ENCODE measurements at places on chromosomes 2 and 18.

DNA sequence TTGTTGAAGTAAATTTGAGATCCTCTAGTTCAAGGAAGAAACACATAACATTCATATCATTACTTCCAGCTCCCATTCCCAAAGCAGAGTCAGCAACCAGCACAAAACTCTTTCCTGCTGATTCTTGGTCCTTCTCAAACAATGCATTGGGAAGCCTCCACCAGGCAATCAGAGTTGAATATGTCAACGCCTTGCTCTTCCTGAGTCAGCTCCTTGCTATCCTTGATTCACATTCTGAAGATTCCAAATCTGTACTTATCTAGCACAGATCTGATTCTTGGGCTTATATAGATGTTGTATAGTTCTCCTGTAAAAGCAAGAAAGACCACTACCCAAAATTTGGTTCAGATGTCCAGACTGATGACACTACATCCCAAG, 29.6 kb downstream of the CFAP210 start:
- no peak for DNase-seq

GRCh38 chr18:63119647-63120046, 199.9 kb downstream of the BCL2 start:
- DNase-seq: no peak

- peak; percentile 3 for DNase-seq
Measured at GRCh38 chr2:210288408-210288807, 26.6 kb downstream of the MYL1 start.

DNA sequence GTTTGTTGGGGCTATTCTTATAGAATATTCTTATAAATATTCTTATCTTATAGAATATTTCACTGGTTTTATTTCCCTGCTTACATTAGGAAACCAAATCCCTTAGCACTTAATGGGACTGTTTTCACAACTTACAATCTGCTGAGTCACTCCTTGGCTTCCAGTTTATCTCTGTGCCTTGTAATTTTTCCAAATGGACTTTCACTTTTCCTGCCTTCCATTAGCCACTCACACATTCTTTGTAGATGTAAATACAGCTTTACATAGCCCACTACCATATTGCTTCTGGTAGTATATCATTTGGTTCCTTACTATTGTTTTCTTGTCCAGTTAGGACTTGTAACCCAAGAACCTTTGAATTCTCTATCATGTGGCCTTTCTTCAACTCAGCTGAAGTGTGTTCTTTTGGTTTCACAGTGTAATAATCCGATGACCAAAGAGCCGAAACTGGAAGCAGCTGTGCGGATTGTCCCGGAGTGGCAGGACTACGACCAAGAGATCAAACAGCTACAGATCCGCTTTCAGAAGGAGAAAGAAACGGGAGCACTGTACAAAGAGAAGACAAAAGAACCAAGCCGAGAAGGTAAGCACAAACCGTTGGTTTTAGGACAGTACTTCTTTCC, 96.1 kb downstream of the UGGT1 start:
- DNase-seq: no peak

DNA sequence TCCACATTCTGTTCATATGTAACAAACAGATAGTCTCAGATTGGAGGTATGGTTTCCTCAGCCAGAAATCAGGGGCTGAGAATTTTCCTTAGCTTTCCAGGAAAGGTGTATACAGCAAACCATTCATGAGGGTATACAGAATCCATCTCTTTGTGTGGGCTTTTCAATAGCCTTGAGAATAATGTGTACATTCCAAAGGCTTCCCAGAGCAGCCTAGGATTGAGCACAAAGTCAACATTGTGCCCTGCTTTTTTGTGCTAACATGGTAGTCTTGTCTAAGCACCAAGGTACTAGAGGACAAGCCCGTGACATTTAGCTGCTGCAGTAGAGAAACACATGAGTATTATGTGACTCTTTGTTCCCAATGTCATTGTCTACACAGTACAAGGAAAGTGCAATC, 322.1 kb upstream of the TANK start:
- DNase-seq: no peak

GRCh38 chr18:73235921-73236320, 368.1 kb upstream of the NETO1 start:
- DNase-seq: no peak

DNA sequence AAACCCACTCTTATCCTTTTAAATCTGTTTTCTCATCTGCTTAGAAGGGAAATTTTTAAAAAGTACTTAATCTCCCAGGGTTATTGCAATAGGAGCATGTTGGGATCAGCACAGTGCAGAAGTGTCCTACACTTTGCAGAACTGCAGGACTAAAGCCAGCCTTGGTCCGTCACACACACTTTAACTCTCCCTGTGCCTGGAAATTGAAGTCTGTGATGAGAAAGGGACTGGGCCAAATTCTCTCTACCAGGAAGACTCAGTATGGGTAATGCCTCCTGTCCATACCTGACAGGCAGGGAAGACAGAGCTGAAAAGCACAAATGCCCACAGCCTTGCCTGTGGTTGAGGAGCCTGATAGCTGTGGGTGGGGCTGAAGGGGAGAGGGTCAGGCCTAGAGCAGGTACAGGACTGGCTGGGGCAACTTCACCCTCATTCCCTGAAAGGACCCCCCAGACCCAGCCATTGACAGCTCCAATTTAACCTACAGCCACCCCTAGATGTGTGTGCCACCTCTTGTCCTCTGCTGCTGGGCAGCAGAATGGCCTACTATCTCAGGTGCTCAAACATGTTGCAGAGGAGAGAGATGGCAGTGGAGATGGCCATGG, 377.2 kb upstream of the KLHL29 start:
- no peak for DNase-seq

DNA sequence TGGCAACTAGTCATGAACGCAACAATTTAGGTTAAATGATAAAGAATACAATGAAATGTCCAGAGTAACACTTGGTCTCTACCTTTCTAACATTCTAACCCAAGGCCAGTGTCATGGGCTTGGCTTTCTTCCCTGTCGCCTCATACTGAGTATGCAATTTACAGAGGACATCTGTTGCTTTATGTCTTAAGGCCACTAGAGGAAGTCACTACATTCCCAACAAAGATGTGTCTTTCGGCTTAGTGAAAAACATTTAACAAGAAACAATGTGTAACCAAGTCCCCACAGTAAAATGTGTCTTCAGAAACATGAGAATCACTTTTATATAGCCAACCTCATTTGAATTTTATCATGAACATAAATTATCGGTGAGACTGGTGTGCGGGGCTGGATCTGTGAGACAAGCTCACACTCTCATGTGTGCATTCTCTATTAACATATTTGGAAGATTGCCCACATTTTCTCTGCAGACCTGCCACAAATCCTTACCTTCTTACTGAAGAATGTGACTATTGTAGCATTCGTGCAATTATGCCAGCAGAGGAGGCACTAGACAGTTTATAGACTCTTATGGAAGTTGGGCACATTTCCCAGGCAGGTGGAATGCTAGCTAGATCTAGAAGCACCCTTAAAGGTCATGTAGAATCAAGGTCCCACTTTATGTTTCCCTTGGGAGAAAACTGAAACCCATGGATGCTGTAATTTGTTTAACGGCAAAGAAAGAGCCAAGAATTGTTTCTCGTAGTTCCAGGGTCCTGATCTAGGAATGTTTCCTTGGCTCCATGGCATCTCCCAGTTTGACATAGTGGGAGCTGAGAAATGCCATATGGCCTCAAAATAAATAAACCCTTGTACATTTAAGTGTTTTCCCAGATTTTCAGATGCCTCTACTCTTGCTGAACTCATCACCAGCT, 101.8 kb downstream of the CD226 start:
- DNase-seq: peak; percentile 95

GRCh38 chr2:71379086-71379485, 47.5 kb downstream of the ZNF638 start:
- DNase-seq: no peak

GRCh38 chr18:3902676-3903075, 452.7 kb downstream of the TGIF1 start:
- DNase-seq: no peak

DNA sequence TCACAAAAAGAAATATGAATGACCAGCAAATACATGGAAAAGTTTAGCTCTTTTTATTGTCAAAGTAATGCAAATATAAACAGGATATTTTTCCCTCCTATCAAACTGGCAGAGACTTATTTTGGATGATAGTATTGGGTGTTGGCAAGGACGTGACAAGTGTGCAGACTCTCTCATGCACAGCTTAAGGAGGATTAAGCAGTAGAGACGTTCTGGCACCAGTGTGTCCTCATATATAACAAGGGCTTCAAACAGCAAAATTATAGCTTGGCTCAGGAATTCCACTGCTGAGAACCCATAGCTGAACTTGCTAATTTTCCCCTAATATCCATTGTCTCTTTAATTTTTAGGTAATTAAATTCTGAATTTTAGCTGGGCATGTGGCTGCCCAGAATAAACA, 114.4 kb downstream of the FAM124B start:
- DNase-seq: no peak

DNA sequence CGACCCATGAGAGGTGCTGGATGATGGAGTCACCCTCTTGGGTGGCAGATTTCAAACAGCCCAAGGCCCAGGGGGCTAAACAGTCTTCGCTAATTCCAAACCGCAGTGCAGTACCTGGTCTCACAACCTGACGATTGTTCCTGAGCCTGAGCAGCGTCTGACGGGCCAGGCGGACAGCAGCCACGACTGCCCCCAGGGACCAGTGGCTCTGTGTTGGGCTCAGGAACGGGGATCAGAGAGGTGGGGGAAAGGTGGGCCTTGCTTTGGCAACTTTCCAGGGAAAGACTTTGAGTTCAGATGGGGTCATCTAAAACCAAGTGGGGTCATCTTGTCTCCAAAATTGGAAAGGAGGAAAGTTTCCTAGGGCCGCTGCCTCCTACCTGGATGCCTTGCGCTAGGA, 492 bp downstream of the COLEC11 start:
- no peak for DNase-seq

DNA sequence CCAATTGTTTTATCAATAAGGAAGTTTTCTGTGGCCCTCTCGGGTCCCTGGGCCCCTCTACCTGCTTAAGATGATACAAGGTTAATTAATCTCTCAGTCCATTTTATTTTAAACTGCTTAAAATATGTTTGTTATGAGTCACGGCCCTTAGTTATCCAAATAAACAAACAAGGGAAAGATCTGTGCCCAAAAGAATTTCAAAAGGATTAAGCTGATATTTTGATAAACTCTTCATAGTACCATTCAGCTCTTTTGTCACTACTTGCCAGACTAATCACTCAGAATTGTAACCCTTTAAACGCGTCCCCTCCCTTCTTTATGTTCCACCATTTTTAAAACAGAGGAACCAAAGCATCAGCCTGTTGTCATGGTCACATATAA, 144.7 kb upstream of the STK17B start:
- no peak for DNase-seq

GRCh38 chr18:78621141-78621755, 358.4 kb upstream of the SALL3 start:
- DNase-seq: no peak

- DNase-seq: no peak
Measured at GRCh38 chr2:158998551-158999248, 30.3 kb downstream of the TANC1 start.

- DNase-seq: no peak
Measured at GRCh38 chr18:26746398-26746797, 119.1 kb downstream of the AQP4 start.

GRCh38 chr2:196961889-196962288, 35.4 kb upstream of the PGAP1 start:
- DNase-seq: no peak

DNA sequence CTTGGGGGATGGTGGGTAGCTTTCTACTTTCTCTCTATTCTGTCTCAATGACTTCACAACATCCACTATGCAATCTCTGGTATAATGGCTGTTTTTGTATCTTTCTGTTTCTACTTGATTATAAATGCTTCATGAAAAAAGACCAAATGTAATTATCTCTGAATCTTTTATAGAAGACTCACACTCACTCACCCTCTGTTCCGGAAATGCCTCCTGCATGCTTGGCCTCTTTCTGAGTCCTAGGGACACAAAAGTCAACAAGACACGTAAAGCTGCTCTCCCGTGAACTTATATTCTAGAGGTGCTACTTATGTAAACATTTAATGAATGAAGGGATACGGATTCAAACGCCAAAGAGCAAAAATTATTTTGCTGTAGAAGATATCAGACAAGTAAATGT, 502.2 kb upstream of the SOX11 start:
- DNase-seq: no peak

DNA sequence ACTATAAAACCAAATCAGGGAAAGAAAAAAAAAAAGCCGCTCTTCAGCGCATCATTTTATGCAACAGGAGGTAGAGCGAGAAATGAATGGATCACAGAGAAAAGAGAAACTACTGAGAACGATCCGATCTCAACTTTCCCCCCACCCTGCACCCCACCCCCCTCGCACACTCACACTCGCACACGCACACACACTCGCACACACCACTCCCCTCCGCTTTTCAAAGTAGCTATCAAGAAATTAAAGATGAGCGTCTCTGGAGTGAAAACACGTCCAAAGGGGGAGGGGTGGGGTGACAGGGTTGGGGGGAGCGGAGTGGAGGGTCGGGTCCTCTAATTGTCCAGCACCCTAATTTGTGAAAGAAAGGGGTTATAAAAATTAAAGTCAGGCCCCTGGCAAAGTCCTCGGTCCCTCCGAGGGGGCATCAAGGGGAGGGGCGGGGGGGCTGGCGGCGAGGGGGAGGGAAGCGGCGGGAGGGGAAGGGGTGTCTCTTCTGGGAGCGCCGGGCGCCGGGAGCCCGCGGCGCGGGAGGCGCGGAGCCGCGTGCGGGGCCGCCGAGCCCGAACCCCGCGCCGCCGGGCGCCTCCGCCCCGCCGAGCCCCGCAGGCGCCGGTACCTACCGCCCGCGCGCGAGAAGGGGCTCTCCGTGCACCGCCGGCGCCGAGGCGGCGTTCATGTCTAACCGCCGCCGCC, 428 bp downstream of the TCF4 start:
- DNase-seq: peak; percentile 29

DNA sequence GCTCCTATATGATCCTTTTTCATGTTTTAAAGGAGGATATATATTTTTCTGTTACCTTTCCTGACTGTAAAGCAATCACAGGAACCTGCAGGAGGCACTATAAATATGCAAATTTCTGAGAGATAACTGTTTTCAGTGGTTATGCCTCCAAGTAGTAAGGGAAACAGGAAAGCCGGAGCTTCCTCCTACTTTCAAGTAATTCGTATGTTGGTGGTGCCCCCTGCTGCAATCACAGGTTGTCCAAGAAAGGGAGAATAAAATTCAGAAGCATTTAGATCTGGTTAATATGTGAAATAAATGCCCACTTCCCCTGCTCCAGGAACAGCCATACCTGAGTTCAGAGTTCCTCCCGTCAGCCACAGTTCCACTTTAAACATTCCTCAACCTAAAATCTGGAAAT, 12.0 kb upstream of the BCL11A start:
- DNase-seq: no peak

- no peak for DNase-seq
Measured at GRCh38 chr2:220707261-220707660, 864.8 kb downstream of the EPHA4 start.

- DNase-seq: no peak
Measured at GRCh38 chr18:79507076-79507545, 111.4 kb downstream of the NFATC1 start.

DNA sequence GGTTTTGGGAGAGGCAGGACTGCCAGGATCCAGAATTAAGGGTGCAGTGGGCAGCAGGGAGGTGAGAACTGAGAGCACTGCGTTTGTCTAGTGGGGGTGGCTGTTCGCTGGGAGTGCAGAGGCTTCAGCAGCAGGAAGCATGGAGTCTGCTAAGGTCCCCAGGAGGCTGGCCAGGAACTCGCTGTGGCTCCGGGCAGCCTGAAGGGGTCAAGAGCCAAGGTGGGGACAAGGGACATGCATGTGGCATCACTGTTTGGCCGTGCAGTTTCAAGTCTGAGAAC, 43.2 kb upstream of the SEMA4C start:
- no peak for DNase-seq

Measured in NCI-H2107 (cell line).